CD4-positive, CD25-positive, alpha-beta regulatory T cell (primary cell): ENCODE measurements at places on chromosomes 5 and 9. TPM values are rescaled to one million over a fixed set of nuclear protein-coding genes. Genes with fewer than 3 reads are reported as not detected.

- no peaks in the 10 kb centered on the region for H3K36me3 ChIP-seq
- H3K4me1 ChIP-seq = peaks cover 4% of the 10 kb centered on the region
- no peaks in the 10 kb centered on the region for H3K27me3 ChIP-seq
- no peak overlapping the region for H3K4me3 ChIP-seq
- no peak for DNase-seq
Observed at GRCh38 chr5:56598941-56599340, 216.4 kb upstream of the MAP3K1 start.

ZMYND19 gene
- total RNA-seq = 20.4 TPM

DNA sequence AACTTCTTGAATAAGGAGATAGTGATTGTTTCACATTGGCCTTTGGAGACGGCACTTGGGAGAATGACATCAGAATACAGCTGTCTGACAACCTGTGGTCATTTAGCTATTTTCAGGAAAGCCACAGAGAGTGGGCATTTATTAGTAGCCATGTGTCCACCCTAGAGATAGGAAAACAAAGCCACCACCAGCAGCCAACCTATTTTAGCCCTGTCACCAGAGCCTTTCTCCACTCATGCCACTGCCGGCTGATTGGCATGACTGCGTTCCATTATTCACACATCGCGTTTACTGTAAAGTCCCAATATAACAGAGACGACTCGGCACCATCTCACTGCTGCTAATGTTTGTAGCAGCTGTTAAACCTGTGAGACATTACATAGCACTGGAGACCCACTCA lies 330.1 kb downstream of the NDUFS4 start:
- no peaks in the 10 kb centered on the region for H3K27me3 ChIP-seq
- no peak overlapping the region for H3K4me3 ChIP-seq
- DNase-seq = no peak
- H3K27ac ChIP-seq = no peak overlapping the region
- H3K36me3 ChIP-seq = no peaks in the 10 kb centered on the region

DNA sequence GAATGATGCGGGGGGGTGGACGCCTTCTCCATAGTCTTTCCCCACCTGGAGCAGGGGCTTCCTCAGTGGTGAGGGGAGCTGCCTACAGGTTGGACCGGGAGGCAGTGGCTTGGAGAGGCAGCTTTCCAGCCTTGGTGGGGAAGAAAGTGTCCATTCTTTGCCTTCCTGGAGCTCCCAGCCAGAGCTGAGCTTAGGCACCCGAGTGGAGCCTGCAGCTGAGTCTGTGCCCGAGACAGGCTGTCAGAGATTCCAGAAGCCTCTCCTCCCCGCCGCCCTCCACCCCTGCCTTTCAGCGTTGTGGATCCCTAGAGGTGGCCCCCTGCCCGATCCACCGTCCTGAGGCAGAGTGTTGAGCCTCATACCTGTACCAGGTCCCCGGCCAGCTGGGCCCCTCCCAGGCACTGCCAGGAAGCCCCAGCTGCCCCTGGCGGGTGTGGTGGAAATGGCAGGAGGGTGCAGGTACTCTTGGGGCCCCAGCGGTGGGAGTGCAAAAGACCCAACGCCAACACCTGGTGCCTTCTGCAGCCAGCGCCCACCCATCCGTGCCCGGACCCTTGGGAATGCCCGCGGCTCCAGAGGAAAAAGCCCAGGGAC lies 112.0 kb downstream of the RXRA start:
- no peaks in the 10 kb centered on the region for H3K36me3 ChIP-seq
- H3K4me3 ChIP-seq = no peak overlapping the region
- peaks cover 10% of the 10 kb centered on the region for H3K4me1 ChIP-seq

DNA sequence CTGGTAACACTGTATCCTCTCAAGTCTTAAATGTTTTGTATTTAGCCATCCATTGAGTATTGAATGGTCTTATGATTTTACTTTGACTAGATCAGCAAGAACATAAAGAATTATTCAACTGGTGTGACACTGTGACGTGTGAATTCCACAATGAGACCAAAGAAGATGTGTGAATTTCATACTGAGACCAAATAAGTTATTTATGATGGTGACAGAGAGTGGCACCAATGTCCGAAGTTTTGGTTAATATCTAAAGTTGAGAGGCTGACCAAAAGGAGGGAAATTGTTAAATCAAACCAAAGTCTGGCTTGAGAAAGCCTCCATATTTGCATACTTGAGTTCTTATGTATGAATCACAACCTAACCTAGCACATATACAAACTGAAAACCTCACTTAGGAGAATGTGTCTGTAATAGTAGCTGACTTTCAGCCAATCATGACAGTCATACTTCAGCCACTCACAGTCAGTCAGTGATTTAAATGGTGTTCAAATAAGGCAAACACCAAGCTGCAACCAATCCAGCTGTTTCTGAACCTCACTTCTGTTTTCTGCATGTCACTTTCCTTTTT lies 31.5 kb upstream of the FAM170A start:
- H3K27ac ChIP-seq = no peak overlapping the region
- no peaks in the 10 kb centered on the region for H3K4me1 ChIP-seq
- no peak overlapping the region for H3K4me3 ChIP-seq
- DNase-seq = no peak

GRCh38 chr5:177997319-177997670 lies 1.3 kb upstream of the PROP1 start:
- H3K4me1 ChIP-seq = no peaks in the 10 kb centered on the region
- H3K4me3 ChIP-seq = no peak overlapping the region
- H3K27me3 ChIP-seq = peaks cover 9% of the 10 kb centered on the region
- no peak for DNase-seq

DNA sequence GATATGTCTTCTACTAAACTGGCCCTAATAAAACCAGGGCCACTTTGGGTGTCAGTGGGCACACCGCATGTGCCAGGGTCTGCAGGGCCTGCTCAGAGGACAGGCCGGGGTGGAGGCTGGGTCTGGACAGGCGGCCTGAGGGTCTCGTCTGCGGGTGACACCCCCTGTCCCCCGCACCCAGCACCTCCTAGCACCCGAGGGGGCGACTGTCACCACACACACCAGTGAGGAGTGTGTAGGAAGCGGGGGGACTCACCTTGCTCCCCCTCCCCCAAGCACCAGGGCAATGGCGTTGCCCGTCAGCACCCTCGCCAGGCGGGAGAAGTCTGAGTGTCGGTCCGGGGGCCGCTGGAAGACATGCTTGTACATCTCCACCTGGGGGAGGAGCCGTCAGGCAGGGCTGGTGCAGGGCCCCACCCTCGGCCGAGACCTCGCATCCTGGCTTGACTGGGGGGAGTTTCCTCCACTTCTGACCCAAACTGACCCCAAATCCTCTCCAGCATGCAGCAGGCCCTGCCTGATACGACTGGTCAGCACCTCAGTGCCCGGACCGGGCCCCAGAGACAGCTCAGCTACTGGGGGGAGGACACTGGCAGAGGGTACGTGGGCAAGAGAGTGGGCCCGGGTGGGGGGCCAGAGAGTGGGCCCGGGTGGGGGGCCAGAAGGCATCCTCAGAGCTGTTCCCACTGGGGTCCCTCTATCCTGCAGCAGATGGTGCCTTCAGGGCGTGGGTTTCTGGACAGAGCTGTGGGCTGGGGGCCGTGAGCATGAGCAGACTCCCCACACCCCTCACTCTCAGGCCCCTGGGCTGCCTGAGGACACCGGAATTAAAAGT lies 18.9 kb upstream of the NSMF start:
- H3K27me3 ChIP-seq = no peaks in the 10 kb centered on the region
- H3K27ac ChIP-seq = no peak overlapping the region
- DNase-seq = no peak
- no peaks in the 10 kb centered on the region for H3K36me3 ChIP-seq
- H3K4me3 ChIP-seq = no peak overlapping the region

AFAP1L1 gene
- not detected for total RNA-seq

- H3K4me1 ChIP-seq = no peaks in the 10 kb centered on the region
- H3K4me3 ChIP-seq = no peak overlapping the region
- H3K27me3 ChIP-seq = no peaks in the 10 kb centered on the region
Observed at GRCh38 chr5:160152901-160153300, 33.7 kb upstream of the PWWP2A start.

DNA sequence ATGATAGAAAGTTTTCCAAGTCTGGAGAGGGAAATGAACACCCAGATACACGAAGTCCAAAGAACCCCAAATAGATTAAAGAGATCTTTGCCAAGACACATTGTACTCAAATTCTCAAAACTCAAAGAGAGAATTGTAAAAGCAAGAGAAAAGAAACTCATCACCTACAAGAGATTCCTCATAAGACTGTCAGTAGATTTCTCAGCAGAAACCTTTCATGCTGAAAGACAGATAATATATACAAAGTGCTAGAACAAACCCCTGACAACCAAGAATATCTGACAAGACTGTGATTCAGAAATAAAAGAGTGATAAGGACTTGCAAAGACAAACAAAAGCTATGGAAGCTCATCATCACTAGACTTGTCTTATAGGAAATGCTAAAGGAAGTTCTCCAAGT lies 326.7 kb upstream of the ZNF608 start:
- H3K4me1 ChIP-seq = no peaks in the 10 kb centered on the region
- no peaks in the 10 kb centered on the region for H3K27me3 ChIP-seq
- no peaks in the 10 kb centered on the region for H3K36me3 ChIP-seq
- H3K4me3 ChIP-seq = no peak overlapping the region
- DNase-seq = no peak

GRCh38 chr5:77170-77501 lies 14.8 kb upstream of the PLEKHG4B start:
- DNase-seq = no peak
- H3K27me3 ChIP-seq = no peaks in the 10 kb centered on the region
- no peaks in the 10 kb centered on the region for H3K4me1 ChIP-seq
- no peaks in the 10 kb centered on the region for H3K36me3 ChIP-seq
- H3K27ac ChIP-seq = no peak overlapping the region

DNA sequence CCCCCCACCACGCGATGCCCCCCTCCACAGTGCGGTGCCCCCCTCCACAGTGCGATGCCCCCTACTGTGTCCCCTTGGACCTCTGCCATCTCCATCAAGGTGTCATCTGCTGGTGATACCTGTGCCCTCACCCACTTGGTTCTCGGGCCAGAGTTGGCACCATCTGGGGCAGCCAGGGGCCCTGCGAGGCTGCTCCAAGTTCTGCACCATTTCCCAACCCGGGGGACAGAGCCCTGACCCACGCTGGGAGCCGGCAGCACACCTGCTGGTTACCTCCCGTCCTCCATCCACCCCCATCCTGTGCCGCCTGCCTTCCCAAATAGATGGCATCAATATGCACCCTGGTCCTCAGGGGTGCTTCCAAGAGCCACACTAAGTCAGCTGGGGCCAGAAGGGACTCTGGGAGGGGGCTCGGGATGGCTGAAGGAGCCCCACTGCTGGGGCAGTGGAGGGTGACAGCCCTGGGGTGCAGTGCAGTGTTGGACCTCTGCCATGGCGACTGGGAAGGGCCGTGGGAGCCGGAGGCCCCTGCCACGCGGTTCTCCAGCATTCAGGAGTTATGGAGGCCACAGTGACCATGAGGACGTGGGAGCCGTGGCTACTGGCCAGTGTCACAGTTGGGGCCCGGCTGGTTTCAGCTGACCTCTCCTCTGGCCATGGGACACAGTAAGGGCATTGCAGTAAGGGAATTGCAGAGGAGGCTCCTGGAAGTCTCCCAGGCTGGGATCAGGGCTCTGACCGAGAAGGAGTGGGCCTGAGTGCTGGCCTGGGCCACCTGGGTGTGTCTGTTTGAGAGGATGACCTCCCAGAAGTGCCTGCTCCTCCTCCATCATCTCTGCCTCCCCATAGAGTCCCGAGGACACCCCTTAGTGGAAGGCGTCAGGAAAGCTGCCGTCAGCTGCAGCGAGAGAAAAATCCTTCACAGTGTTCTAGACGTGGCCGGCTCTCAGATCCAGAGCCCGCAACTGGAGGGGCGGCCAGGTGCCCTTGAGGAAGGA lies 44.2 kb upstream of the NOTCH1 start:
- H3K27me3 ChIP-seq = no peaks in the 10 kb centered on the region
- peaks cover 11% of the 10 kb centered on the region for H3K4me1 ChIP-seq
- no peaks in the 10 kb centered on the region for H3K36me3 ChIP-seq
- no peak for DNase-seq
- H3K4me3 ChIP-seq = no peak overlapping the region

DNA sequence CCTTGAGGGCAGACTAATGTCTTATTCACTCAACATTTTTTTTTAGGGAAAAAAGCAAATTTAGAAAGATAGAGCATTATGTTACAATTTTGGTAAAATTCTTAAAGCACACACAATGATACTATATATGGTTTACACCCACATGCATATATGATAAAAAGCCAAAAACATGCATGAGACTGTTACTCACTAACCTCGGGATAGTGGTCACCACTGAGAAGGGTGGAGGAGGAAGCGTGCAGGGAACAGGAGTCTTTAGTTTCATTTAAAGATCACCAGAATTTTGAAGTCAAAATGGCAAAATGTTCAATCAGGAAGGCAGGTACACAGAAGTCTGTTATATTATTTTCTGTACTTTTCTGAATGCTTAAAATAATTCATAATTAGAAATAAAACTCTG lies 9.2 kb downstream of the ARL15 start:
- H3K27ac ChIP-seq = no peak overlapping the region
- no peak overlapping the region for H3K4me3 ChIP-seq
- H3K4me1 ChIP-seq = no peaks in the 10 kb centered on the region
- H3K36me3 ChIP-seq = no peaks in the 10 kb centered on the region
- DNase-seq = no peak
- no peaks in the 10 kb centered on the region for H3K27me3 ChIP-seq

MAP1B gene
- total RNA-seq = 0.12 TPM

- no peak overlapping the region for H3K27ac ChIP-seq
- peaks cover 96% of the 10 kb centered on the region for H3K36me3 ChIP-seq
- no peak for DNase-seq
- H3K4me1 ChIP-seq = peaks cover 14% of the 10 kb centered on the region
Observed at GRCh38 chr9:89356782-89357181, 38.5 kb downstream of the SECISBP2 start.

DNA sequence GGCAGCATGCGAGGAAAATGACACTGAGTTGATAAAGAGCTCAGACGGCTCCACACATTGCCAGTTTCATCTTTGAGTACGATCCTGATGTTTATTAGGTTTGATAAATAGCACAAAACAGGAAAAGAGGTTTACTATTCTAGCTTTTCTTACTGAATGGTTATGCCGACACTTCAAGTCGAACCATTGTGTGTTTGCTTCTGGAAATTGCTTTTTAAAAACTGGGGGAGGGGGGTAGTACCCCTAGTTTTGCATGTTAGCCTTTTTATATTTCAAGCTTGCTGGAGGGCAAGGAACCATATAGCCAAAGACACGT lies 5.2 kb downstream of the PTCH1 start:
- peaks cover 24% of the 10 kb centered on the region for H3K27me3 ChIP-seq
- no peaks in the 10 kb centered on the region for H3K36me3 ChIP-seq
- H3K4me3 ChIP-seq = no peak overlapping the region
- no peak for DNase-seq
- no peak overlapping the region for H3K27ac ChIP-seq
- H3K4me1 ChIP-seq = peaks cover 60% of the 10 kb centered on the region

GRCh38 chr5:153598099-153598498 lies 107.6 kb downstream of the GRIA1 start:
- peak; percentile 38 for DNase-seq
- no peaks in the 10 kb centered on the region for H3K4me1 ChIP-seq
- no peak overlapping the region for H3K27ac ChIP-seq
- no peaks in the 10 kb centered on the region for H3K27me3 ChIP-seq

ZNF346 gene
- total RNA-seq = 24.2 TPM
